ENCODE measurements at places on chromosomes 2 and 18.

GRCh38 chr2:233989221-233989858 is 61.2 kb upstream of the SPP2 start:
- DNase-seq = no peak

GRCh38 chr2:62498739-62499138 is 7.3 kb downstream of the TMEM17 start:
- no peak for DNase-seq

GRCh38 chr2:85631316-85631715 is 15.3 kb downstream of the USP39 start:
- no peak for DNase-seq

DNA sequence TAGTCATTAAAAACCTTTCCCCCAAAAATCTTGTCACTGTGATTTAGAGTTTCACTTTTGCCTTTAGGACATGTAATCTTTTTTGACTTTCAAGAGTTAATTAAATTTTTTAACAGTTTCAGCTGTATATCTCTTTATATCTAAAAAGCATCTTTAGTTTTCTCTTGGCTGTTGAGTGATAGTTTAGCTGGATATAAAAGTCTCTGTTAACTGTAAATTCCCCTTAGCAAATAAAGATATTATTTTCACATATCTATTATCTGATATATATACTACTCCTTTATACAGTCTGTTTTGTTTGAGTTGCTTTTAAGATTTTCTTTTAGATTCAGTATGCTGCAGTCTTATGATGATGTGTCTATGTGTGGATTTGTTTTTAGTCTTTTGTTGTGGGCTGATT is 98.9 kb upstream of the CNGA3 start:
- no peak for DNase-seq

GRCh38 chr18:2515908-2516625 is 55.2 kb downstream of the METTL4 start:
- peak; percentile 96 for DNase-seq

GRCh38 chr2:109247340-109247739 is 118.3 kb downstream of the SH3RF3 start:
- no peak for DNase-seq

GRCh38 chr2:187917535-187917934 is 363.3 kb upstream of the TFPI start:
- DNase-seq = no peak

- DNase-seq = no peak
These were observed at the start of gene COL6A3 for GRCh38 chr2:237413777-237414661. Gene COL6A3 (minus strand): TSS chr2:237414164. CDS start chr2:237396817, 17,347 bp downstream.

DNA sequence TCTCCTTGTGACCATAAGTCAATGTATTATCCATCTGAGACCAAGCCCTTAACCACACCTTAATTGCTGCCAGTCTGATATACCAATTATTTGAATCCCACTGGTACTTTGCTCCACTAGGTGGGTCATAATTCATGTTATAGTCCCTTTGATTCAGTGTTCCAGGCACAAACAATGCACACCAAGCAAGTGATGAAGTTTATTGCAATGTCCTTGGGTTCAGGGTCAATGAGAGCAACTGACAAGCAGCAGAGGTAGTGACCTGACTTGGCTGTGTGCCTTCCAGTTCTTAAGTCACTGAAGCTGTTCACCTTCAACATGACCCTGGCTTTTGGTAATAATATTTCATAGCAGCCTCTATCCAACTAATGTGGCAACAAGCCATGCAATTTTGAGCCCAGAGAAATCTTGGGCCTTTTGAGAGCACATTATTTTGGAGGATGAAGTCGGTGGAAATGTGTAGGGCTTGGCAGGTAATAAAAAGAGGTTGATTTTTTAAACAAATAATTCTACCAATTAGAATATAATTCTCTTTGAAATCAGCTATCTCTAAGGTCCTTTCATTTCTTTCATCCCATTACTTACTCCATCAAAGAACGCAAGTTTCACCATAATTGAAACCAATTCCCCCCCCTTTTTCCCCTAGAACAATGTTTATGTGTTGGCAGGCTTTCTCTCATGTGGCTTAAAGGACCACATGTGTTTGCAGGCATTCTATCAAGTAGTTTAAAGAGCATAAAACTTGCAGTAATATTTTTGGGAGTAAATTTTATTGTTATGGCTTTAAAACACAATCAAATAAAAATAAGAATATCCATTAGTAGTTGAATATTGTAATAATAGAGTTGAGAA is 3.1 kb upstream of the CPO start:
- DNase-seq = no peak

GRCh38 chr18:46176001-46176400 is 71.8 kb downstream of the HAUS1 start:
- DNase-seq = no peak

GRCh38 chr18:55269622-55270021 is 310.4 kb upstream of the CCDC68 start:
- DNase-seq = no peak

GRCh38 chr18:74310411-74310810 is 5.2 kb upstream of the C18orf63 start:
- no peak for DNase-seq
